SHP77 (cell line): ENCODE measurements at places on chromosomes 13 and 19.
A peak's percentile ranks its signal among the peaks of the same experiment; 100 is the strongest.

- DNase-seq, result no peak
Measured at GRCh38 chr19:16628984-16629691, 1.1 kb upstream of the MED26 start.

DNA sequence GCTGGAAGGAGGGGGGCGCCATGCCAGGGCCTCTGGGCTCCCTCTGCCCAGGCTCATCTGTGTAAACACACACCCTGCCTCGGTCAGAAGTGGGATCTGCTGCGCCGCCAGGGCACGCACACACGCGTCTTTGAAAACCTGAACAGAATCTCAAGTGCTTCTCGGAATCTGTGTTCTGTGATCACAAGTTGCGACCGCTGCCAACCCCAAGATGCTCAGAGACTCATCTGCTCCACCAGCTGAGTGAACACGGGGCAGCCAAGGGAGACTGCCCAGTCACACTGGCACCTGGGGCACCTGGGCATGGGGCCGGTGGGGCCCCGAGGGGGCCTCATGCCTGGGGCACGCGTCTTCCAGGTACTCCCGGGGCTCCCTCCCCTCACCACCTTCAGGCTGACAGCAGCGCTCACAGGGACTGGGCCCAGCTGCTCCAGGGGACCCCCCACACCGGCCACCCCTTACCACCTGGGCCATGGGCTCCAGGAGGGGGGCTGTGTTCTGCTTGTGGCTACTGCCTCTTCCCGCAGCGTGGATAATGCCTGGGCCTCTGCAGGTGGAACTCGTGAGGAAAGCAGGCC is 59.0 kb downstream of the KLF2 start:
- no peak for DNase-seq

- peak; percentile 31 for DNase-seq
Measured at GRCh38 chr19:50794876-50795663, 4.9 kb downstream of the ACP4 start.

DNA sequence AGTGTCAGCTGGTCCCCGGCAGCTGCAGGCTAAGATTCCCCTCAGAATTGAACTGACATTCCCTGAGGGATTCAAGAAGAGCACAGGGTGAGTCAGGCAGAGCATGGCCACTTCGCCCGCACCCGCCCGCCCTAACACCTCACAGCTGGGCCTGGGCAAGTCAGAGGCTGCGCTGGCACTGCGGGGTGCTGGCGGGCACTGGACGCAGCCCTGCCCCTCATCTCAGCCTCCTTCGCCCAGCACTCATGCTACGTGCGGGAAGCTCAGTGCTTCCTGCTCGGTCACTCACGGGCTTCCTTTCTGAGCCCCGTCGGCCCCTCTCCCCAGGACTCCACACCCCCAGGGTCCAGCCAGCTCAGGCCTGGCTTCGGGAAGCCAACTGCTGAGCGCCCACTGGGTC is 56.9 kb downstream of the MLLT1 start:
- no peak for DNase-seq

- DNase-seq, result no peak
Measured at GRCh38 chr19:29409076-29409862, 116.5 kb upstream of the VSTM2B start.

- DNase-seq, result peak; percentile 16
Measured at GRCh38 chr19:40718774-40719391, 2.0 kb downstream of the ITPKC start.

GRCh38 chr19:47633517-47633916 is 24.6 kb downstream of the BICRA start:
- DNase-seq, result no peak

DNA sequence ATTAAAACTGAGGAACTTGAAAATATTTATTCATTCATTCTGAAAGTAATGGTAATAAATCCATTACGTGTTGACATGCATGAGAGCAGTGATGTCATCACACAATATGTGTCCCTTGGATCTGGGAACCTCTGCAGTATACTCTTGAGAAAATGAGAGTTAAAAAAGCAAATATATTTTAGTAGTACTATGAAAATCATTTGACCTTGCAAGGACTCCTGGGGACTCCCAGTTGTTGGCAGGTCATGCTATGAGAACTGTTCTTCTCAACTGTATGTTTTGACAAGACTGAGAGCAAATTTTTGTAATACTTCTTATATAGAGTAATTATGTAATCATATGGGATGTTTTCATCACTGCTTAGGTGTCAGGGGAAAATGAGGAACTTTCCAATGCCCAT is 249.4 kb downstream of the PCCA start:
- DNase-seq, result peak; percentile 43

DNA sequence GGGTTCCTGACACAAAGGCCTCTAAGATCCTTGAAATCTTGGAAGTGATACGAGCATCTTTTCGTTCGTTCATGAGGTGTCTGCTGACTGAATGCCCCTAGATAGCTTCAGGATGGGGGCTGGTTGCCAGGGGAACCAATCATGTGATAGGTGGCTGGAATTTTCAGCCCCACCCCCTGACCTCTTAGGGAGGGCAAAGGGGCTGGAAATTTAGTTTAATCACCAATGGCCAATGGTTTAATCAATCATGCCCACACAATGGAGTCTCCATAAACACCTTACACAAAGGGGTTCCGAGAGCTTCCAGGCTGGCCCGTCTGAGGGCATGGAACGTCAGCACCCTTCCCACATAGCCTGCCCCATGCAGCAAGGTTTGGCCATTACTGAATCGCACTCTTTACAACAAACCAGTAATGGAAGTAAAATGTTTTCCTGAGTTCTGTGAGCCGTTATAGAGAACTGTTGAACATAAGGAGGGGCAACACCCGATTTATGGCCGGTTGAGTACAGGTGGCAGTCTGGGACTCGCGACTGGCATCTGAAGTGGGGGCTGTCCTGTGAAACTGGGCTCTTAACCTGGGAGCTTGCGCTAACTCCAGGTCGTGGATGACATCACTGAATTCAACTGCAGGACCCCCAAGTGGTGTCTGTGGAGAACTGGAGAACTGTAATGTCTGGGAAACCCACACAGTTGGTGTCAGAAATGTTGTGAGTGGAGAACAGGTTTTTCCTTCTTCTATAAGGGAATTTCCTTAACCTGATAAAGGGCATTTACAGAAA is 25.6 kb downstream of the MLLT1 start:
- no peak for DNase-seq

DNA sequence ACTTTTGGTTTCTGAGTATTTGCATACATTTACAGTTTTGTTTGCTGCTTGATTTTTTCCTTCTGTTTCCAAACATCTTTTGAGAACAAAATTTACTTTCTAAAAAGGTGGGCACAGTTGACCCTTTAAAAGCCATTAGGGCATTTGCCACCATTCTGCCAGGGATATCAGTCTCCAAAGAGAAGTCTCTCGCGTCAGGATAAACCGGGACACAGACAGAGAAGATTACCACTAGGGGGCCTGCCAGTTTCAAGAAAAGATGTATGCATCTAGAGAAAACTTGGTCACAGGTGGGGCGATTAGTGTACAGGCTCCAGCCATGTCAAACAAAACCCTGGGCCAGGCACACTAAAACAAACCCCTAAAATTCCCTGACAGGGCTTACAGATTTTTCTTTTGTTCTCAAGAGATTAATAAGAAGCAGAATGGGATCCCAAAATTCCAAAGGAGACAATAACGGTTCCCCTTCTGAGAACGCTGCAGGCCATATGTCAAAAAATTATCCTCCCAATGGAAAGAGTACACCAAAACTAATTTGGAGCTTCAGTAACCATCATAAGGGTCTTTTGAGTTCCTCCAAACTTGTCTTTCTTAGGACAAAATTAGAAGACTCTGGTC is 10.7 kb upstream of the PABPC3 start:
- DNase-seq, result peak; percentile 24

GRCh38 chr13:113358653-113359190 is 5.2 kb downstream of the GRTP1 start:
- DNase-seq, result no peak

DNA sequence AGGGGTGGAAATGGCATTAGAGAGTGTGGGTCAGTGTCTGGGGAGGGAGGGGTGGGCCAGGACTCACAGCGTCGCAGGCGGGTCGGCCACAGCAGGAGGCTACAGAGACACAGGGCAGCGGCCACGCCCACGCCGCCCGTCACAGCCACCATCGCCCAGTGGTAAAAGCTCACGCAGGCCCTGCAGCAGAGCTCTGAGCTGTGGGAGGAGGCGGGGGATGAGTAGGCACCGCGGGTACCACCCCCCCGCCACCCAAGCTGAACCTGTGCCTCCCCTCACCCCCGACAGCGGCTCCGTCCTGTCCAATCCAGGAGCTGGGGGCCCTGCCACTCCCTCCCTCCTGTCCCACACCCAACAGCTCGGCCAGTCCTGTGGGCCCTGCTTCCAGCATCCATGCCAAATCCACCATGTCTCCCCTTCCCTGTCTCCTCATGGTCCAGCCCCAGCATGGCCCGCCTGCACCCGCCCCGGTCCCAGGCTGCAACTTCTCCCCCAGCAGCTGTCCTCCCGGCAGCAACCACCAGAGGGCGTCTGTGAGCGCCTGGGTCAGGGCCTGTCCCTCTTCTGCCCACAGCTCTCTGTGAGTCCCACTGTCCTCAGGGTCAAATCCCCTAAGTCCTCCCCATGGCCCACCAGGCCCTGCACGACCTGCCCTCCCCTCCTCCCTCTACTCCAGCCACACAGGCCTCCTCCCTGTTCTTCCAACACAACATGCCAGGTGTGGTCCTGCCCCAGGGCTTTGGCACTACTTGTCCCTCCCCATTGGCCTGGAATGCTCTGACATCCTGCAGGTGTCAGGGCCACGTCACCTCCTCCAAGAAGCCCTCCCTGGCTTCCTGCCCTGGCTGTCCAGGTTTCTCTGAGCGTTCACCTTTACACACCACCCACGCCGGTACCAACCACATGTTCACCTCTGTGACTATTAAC is 6.0 kb downstream of the TEKTIP1 start:
- peak; percentile 12 for DNase-seq

- no peak for DNase-seq
Measured at GRCh38 chr13:36905944-36906343, 14.1 kb downstream of the SMAD9 start.
